GM23248 (cell line): ENCODE measurements at places on chromosomes 16 and 17.
A peak's percentile ranks its signal among the peaks of the same experiment; 100 is the strongest.

GRCh38 chr17:28053044-28053670, 10.7 kb downstream of the NLK start:
- peak; percentile 26 for DNase-seq

- DNase-seq, result peak; percentile 26
Measured at GRCh38 chr17:53516636-53517035, 306.1 kb upstream of the KIF2B start.

- no peak for DNase-seq
Measured at GRCh38 chr17:79029327-79030009, 5.5 kb downstream of the C1QTNF1 start.

DNA sequence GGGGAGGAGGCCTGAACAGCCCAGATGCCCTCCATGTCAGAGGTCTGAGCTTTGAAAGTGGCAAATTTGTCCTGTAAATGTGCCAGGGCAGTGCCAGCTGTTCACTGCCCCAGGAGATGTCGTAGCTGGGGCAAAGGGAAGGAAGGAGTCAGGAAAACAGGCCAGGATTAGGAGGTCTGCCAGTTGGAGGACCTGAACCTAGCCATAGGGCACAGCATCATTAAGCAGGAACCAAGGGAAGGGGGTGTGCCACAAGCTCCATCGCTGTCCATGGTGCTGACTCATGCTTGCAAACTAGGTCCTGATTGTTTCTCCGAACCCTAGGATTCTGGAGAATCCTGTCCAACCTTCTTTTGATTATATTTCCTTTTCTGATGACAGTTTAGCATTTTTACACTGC, 124.2 kb downstream of the TMEM132E start:
- peak; percentile 60 for DNase-seq

GRCh38 chr16:85615014-85615851, 2.1 kb downstream of the GSE1 start:
- DNase-seq, result no peak

DNA sequence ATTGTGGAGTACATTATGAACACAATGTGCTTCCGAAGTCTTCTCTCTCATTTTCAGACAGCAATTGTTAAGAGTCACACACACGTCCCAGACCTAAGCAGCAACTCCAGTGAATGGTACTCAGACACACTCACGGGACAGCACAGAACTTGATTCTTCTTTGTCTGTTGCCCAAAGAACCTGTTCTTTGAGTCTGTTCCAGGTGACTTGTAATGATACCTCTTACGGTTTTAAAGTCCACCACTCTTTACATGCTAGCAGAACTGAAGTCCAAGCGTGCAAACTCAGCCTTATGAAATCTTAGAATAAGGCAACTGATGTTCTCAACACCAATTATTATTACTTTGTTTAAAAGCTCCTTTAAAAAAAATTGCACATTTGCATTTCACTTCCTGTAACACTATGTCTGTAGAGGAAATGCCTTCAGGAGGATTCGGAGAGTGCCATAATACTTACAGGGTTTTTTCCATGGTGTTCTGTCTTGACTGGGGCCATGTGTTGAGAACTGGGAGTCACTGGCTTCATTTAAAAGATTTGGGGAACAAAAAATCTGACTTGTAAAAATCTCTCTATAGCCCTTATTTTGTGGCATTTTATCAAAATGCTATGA, 48.1 kb downstream of the MARF1 start:
- DNase-seq, result no peak

DNA sequence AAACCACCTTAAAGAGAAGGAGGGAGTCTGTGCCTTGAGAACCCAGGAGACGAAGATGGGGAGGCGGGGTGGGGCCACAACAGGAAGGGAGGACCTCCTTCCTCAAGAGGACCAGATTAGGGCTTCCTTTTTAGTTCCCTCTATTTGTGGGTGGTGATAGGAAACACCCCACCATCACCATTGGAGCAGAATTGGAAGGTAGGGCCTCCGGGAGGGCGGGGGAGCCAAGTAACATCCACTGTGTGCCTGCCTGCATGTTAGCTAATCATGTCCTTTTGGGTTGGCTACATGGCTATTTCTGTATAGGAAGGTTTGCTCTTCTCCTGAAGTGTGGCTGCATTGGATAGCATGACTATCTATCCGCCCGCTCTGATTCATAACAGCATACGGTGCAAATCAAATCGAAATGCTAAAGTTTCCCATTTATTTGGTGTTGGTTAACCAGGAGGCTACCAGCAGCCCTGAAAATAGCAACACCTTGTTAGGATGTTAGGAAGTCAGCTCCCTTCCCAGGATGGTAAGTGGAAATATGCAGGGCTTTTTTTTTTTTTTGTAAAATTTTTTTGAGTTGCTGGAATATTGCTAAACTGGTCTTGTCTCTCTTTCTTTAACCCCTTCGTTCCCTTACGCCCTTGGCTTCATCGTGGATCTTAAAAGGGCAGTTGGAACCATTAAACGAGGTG, 4.2 kb downstream of the SYT17 start:
- no peak for DNase-seq

- no peak for DNase-seq
Measured at GRCh38 chr16:27729516-27730304, 179.8 kb downstream of the KATNIP start.

DNA sequence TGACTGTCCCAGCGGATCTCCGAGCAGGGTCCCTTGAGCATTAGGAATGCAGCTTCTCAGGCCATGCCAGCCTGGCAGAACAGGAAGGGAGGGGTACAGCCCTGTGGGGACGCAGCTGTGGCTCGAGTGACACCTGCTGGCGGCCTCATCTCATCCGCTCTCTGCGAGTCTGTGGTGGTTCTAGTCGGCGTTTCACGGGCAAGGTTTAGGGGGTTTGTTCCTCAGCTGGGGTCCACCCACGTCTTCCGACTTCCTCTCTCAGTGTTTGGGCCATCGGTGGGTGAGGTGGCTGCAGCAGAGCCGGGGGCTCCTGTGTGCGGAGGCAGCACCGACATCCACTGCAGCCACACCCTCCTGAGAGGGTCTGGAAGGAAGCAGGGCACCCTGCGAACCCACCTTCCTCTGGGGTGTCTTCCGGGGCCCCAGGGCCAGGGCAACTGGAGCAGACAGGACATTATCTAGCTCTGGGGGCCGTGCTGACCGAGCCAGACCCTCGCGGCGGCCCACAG, 33.3 kb downstream of the JPH3 start:
- peak; percentile 64 for DNase-seq

- DNase-seq, result no peak
Measured at GRCh38 chr16:22861580-22861979, 47.6 kb downstream of the HS3ST2 start.

- no peak for DNase-seq
Measured at GRCh38 chr17:1727258-1727789, 2.8 kb downstream of the WDR81 start.
